NCI-H187 treated with DMSO at 0.1 percent for 48 hours (cell line): ENCODE measurements at places on chromosomes 6 and 20.

GRCh38 chr6:149224399-149224798, 93.1 kb upstream of the TAB2 start:
- no peak for DNase-seq

DNA sequence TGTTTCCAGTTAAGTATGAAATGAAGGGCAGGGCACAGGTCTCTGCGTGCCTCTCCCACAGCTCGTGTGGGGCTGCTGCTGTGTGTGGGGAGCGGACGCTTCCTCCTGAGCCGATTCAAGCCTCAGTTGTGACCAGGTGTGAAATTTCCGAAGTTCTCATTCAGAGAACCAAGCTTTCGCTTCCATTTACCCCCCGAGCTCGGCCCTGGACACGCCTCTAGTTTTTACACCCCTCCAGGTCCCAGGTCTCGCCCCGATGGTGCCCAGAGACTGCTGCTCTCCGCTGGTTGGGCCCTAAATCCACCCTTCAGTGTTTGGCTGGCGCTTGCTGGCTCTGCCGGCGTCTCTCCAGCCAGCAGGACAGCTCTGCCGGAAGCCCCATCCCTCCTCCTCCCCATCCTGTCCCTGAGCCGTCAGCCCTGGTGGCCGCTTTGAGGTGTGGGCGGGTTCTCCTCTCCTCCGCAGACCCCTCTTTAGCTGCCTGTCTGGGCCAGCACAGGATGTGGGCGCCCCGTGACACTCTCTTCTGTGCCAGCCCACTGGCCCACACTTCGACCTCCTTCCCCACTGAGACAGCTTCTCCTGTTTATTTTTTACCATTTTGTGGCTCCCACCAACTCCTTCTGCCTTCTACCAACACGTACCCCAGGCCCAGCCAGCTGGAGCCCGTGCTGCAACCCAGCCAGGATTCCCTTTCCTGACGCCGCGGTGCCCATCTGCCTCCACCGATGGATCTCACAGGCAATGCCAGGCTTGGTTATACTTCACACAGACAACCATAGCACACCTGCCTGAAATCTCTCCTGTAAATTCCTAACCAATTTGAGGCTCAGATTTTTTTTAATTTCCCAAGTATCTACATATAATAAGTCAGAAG, 142.8 kb downstream of the DLL1 start:
- no peak for DNase-seq

DNA sequence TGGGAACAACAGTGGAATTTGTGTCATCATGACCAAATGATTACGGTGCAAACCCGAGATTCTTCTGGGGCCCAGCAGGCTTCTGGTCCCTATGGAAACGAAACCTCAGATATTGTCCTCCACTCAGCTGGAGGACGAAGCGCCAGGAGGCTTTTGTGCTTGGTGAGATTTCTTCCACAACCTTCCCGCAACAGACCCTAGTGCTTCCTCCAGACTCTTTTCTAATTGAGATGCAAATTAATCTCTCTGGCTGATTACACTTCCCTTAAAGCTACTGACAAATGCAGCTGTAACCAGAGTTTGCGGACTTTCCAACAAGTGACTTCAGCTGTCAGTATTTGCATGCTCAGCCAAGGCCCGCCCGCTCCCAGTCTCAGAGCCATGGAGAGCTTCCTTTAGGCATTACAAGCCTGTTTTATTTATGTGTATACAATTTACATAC, 96.0 kb downstream of the INSM1 start:
- DNase-seq: no peak

- no peak for DNase-seq
Observed at GRCh38 chr6:161436106-161436876, 162.4 kb upstream of the AGPAT4 start.

- DNase-seq: no peak
Observed at GRCh38 chr6:52990342-52990741, 4.7 kb downstream of the GSTA4 start.

DNA sequence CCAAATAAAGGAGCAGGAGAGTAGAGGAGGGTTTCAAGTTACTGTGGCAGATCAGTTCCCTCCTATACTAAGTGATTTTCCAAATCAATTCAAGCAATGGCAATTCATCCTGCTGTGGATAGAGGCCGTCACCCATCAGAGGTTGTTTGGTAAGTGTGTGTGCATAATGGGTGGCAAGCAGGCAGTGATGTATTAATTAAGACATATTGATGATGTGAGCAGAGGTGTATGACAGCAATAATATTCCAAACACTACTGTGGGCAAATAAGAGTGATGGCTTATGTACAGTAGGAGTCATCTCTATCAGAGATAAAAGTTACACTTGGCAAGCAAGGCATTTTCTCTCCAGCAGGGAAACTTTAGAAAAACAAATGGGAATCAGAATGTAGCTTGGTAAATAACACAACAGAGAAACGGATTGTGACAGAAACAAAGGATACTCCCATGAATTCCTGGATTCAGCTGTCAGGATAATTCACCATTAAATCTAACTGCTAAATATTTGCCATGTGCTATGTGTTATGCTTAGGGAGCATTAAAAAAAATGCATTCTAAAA, 196.3 kb downstream of the KHDC1L start:
- DNase-seq: no peak

DNA sequence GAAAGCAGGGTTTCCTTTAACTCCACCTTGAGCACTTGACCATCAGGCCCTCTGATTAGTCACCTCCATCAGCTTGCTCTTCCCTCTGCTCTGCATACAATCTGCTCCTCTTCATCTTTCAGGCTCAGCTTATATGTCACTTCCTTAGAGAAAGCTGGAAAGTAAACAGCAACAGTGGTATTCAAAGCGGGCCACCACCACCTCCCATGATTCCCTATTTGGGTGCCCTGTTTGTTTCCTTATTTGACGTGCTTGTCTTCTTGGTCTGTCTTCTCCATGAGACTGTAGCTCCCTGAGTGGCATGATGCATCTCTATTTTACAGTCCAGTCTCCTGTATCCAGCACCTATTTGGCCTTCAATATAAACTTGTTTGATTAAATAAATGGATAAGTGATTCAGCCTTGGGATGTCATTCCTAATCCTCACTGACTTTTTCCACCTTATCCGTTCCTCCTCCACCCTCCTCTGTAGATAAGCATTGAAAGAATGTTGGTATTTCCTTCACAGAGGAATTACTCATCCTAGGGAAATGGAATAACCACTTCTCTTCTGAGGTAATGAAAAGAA, 102.8 kb upstream of the SGK1 start:
- no peak for DNase-seq

DNA sequence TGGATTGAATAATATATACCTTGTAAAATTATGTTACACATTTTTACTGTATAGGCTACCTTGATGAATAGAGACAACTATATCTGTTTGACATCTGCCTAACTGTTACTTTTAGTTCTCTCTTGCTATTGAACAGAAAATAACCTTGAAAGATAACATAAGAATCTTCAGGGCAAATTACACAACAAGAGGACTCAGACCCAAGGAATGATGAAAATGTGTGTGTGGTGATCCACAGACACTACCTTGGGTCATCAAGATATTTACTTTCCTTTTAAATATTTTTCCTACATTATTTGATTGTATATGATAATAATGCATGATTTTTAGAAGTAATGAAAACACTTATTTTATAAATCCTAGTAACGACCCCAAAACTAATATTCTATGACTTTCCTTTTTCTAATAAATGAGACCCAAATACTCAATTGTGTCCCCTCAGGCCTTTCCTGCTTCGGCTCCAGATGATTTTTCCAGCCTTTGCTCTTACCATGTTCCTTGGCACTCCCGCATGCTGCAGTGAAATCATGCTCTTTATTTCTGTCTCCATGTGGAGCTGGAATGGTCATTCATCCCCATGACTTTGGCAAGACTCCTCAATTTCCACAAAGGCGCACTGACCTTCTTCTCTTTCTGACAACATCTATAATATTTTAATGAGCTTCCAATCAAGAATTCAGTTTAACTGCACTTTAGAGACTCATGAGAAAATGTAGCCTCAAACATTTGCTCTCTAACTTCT, 187.6 kb downstream of the EPM2A start:
- DNase-seq: no peak

- DNase-seq: no peak
Observed at GRCh38 chr6:119713903-119714302, 364.3 kb upstream of the MAN1A1 start.

GRCh38 chr6:52976591-52977035, 18.5 kb downstream of the GSTA4 start:
- DNase-seq: no peak

- DNase-seq: no peak
Observed at GRCh38 chr6:45640081-45640491, 262.4 kb upstream of the SUPT3H start.

- DNase-seq: no peak
Observed at GRCh38 chr6:131368198-131368911, 204.7 kb upstream of the ARG1 start.

- no peak for DNase-seq
Observed at GRCh38 chr6:168116975-168117899, 38.2 kb upstream of the FRMD1 start.

GRCh38 chr20:3890999-3891929, 2.1 kb downstream of the PANK2 start:
- no peak for DNase-seq

GRCh38 chr20:50373674-50374286, 136.4 kb upstream of the PTPN1 start:
- no peak for DNase-seq

GRCh38 chr6:160457823-160458222, 109.6 kb downstream of the SLC22A3 start:
- DNase-seq: no peak

GRCh38 chr6:5345324-5345723, 84.0 kb downstream of the FARS2 start:
- no peak for DNase-seq

DNA sequence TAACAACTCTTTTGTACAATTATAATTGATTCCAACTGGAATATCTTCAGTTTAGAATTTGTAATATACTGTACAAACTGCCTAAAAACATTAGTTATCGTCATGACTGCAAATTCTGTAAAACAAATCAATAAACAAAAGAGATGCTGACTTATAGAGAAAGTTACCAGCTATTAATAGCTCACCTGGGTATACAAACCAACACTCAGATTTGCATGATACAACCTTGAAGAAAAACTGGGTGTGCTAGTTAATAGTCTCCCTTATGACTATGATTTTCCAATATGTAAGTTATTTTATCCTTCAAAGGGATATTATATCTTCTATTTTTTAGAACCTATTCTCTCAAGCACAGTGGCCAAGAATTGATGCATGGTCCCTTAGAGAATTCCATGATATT, 698.5 kb downstream of the FRK start:
- no peak for DNase-seq

DNA sequence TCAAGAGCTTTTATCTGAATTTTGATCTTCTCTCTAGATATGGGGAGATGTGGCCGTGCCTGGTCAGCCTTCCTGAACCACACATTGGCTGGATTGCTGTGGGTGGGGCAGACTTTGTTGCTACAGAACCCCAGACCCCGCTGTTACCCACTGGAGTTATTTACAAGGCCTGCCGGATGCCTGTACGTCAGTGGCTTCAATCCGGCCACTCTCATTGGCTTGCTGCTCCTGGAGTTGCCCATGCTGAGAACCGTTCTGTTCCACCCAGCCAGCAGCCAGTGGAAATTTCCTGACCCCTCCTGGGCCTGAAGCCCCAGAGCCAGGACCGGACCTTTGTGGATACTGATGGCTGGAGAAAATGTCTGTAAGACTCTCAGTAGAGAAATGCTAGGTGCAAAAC, 101.9 kb downstream of the TFAP2C start:
- no peak for DNase-seq

DNA sequence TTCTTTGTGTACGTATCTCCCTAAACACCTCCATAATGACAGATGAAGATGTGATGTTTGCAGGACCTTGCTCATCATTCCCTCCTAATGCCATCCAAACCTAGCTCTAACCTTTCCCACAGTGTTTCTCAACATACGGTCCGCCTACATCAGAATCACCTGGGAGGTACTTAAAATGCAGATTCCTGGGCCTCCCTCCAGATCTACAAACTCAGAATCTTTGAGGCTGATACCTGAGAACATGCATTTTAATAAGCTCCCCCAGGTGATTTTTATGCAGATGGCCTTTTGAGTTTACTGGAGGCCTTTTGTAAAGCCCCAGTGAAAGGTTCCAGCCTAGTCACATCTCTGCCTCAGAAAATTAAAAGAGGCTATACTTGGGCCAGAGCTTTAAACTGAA, 40.5 kb downstream of the METTL24 start:
- no peak for DNase-seq

- DNase-seq: no peak
Observed at GRCh38 chr20:4985658-4986057, 15.7 kb downstream of the SLC23A2 start.

- no peak for DNase-seq
Observed at GRCh38 chr20:25394276-25394675, 3.6 kb upstream of the ABHD12 start.

DNA sequence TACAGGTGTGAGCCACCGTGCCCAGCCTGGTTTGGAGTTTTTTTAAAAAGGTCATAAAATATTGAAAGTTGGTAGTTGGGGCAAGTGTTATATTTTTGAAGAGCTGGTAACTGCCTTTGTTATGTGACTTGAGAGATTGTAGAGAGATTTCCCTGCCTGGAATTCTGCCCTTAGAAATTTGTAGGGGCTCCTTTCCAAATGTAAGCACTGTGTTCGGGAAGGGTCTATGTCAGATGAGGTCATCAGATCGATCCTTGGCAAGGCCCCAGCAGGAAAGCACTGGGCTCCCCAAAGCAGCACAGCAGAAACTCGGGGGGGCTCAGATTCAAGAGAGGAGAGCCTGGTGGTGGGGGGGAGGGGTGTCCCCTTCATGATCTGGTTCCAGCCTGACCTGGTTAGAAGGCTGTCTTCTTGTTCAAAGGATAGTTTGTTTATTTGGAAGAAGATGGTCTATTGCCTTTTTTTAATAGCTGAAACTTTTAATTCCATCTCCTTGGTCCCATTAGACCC, 220.2 kb downstream of the UST start:
- no peak for DNase-seq

DNA sequence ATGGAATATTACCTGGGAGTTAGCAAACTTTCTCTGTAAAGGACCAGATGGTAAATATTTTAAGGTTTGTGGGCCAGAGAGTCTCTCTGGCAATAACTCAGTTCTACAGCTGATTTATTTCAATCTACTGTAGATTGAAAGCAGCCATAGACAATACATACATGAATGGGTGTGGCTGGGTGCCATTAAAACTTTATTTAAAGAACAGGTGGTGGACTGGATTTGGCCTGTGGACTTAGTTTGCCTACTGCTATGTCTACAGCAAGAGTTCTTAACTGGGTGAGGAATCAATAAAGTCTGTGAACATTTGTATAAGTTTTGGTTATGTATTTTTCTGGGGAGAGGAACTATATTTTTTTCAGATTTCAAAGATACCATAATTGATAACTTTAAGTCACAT, 55.1 kb downstream of the SLC22A2 start:
- DNase-seq: no peak
